ENCODE measurements at places on chromosomes 4 and X.

- DNase-seq = no peak
Measured at GRCh38 chr4:42136371-42136770, 16.1 kb downstream of the BEND4 start.

- DNase-seq = no peak
Measured at GRCh38 chrX:141279476-141279875, 37.2 kb upstream of the SPANXC start.

GRCh38 chrX:68203646-68204045, 229.6 kb downstream of the OPHN1 start:
- no peak for DNase-seq

- DNase-seq = no peak
Measured at GRCh38 chrX:94901849-94902248, 1227.8 kb downstream of the FAM133A start.

- no peak for DNase-seq
Measured at GRCh38 chrX:13956998-13957397, 72.7 kb downstream of the GEMIN8 start.

DNA sequence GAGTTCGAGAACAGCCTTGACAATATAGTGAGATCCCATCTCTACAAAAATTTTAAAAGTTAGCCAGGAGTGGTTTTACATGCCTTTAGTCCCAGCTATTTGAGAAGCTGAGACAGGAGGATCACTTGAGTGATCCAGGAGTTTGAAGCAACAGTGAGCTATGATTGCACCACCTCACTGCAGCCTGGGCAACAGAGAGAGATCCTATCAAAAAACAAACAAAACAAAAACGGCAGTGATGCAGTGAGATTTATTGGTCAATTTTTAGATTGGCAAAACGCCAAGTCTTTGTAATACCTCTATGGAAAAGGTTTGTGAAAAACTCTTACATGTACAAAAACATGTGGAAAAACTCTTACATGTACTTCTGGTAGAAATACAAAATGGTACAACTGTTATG, 91.3 kb downstream of the PTPN13 start:
- DNase-seq = no peak

GRCh38 chr4:3712936-3713335, 53.2 kb upstream of the ADRA2C start:
- no peak for DNase-seq

DNA sequence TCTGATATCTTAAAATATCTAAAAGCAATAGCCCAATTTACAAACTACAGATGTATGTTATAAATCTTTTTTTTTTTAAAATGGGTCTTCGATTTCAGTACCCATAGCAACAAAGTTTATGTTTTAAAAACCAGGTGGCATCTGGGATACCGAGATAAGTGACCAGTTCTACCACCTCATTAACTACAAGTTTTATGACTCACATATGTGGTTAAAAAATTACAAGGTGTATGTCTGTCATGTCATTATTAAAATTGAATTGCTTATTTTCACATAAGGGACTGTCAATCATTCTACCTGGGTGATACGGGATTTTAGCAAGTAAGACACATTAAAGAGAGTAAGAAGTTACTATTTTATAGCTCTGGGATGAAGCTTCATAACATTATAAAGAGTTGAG, 192.0 kb upstream of the ETNPPL start:
- DNase-seq = no peak

GRCh38 chrX:107805179-107805578, 20.5 kb upstream of the MID2 start:
- no peak for DNase-seq

GRCh38 chr4:98959411-98959810, 30.5 kb upstream of the EIF4E start:
- DNase-seq = no peak

DNA sequence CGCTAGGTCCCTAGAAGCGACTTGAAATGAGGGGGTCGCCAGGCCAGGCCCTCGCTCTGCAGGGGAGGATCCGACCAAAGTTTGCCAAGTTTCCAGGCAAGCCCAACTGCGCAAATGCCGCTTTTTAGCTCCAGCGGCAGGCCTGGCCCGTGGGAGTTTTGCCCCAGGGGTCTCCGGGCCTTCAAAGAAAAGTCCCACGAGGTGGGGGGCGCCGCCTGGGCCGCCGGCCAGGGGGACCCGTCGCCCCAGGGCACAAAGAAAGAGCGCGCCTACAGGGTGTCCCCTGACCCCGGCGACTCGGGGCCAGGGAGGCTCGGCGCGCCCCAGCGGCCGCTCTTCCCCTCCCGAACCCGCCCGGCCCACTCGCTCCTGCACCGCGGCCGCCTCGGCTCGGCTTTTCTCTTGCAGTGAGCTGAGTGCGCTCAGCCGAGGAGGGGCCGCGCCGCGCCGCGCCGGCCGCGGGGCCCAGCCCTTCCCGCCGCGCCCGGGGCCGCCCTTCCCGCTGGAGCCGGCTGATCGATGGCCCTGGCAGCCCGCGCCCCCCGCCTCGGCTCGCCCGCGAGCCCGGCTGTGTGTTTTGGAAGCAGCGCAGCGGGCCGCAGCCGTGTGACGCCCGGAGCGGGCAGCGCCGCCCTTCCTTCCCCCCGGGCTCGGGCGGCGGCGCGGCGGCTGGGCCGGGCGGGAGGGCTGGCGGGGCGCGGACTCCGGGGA, 754 bp upstream of the KLF3 start:
- DNase-seq = peak; percentile 65

DNA sequence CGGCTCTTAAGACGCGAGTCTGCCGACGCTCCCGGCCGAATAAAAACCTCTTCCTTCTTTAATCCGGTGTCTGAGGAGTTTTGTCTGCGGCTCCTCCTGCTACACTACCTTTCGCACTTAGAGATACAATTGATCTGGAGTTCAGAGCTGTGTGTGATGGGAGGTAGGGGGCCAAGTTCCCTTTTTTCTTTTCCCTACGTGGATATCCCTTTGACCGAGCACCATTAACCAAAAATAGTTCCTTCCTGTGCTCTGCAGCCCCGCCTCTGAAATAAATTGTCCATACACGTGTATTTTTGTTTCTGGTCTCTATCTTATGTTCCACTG, 555 bp upstream of the PGM2 start:
- DNase-seq = no peak

- no peak for DNase-seq
Measured at GRCh38 chr4:108458681-108459080, 161.7 kb upstream of the RPL34 start.

DNA sequence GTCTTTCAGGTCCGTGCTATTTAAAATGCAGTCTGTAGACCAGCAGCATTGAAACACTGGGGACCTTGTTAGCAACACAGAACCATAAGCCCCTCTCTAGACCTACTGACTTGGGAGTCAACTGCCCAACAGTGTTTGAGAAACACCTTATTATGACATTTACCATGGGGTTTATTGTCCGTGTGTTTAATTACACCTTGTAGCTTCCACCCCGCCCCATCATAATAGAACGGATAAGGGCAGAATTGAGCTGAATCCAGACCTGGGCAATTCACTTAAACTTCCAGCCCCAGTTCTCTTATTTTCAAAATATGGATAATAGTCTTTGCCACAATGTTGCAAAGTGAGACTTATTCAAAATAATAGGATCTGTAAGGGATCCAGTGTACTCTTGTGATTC, 30.6 kb upstream of the CLNK start:
- DNase-seq = no peak

GRCh38 chr4:62618042-62618441, 1417.9 kb downstream of the ADGRL3 start:
- no peak for DNase-seq

GRCh38 chrX:19063030-19063429, 59.2 kb downstream of the ADGRG2 start:
- no peak for DNase-seq

- DNase-seq = no peak
Measured at GRCh38 chr4:151960449-151961230, 199.8 kb upstream of the GATB start.

DNA sequence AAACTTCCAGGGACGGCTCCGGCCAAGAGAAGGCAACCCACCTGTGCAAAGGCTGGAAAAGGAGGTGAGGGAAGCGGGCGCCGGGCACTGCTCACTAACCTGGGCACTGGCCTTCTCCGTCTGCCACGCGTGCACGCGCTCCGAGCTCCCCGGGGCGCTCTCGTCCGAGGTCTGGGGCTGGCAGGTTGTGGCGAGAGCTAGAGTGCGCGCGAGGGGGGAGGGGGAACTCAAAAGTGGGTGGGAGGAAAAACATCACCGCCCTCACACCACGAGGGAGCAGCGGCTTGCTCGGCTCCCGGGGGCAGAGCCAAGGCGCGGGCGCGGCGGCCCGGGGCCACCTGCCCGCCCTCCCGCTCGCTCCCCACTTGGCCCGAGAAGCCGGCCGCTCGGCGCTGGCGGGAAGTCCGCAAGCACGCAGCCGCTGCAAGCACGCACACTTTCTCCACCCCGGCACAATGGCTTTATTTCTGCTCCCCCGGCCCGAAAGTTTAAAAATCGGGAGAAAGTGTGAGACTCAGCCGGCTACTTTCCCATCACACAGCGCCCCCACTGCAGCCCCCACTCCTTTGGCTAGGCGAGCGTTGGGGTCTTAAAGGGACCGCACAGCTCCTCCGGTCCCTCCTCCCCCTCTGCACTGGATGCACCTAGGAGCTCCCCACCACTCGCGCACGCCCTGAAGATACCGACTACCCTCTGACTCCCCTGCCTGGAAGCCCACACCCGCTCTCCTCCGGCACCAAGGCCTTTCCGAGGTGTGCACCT, at the start of gene CHRDL1:
Gene CHRDL1 (minus strand): TSS at position 173 of the 762 bp plus-strand sequence. CDS start 3,636 bp downstream, outside the sequence.
- DNase-seq = peak; percentile 54

DNA sequence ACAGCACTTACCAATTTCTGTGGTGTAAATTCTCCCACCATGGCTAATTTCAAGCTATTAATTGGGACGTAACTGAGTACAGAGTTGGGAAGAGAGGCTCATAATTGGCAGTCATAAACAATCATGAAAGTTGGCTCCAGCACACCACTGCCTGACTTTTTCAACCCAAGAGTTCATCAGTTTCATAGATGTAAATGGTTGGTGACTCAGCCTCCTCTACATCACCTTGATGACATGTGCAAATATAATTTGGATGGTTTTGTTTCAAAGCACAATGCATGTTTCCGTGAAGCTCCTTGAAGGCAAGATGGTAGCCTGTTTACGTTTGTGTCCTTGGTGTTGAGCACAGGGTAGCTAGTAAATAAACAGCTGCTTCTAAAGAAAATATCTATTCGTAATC, 235.1 kb downstream of the LDB2 start:
- DNase-seq = no peak

DNA sequence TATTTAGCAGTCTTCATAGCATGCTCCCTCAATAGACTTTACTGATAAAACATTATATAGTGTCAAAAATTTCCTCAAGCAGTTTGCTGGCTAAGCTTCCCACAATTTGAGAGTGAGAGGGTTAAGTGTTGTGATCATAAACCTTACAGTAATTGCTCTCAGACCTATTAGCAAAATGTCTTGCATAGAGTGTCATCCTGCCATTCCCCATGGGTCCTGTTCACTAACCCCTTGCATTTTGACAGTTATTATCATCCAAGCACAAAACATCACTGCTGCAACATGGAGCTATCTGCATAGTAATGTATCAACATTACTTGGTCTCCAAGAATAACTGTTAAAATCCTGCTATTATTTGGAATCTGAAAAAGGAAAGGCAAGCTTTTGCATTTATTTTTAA, 196.1 kb upstream of the GK2 start:
- DNase-seq = no peak

DNA sequence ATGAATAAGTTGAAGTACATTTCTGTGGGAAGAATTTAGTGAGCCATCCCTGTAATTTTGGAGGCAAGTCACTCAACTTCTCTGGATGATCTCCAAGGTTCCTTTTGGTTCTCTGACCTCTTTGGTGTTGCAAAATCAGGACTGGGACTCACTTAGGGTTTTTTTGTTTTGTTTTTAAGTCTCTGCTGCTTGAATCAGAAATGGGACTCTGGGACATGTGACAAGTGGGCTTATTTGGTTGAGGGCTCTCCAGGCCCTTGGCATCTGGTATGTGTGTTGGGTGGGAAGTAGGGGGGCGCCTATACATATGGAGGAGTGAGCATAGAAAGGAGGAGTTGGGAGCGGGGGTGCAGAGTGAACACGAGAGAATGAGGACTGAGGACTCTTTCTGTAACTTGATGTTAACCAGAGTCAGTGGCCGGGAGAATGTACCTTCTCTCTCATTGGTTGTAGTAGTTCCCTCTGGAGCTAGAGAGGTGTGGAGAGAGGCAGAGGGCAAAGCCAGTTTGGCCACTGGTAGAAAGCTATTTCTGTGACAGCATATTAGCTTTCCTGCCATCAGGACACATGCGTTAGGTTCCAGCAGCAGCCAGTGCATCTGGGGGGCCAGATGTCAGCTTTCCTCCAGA, 1.9 kb downstream of the ARHGAP10 start:
- peak; percentile 25 for DNase-seq

DNA sequence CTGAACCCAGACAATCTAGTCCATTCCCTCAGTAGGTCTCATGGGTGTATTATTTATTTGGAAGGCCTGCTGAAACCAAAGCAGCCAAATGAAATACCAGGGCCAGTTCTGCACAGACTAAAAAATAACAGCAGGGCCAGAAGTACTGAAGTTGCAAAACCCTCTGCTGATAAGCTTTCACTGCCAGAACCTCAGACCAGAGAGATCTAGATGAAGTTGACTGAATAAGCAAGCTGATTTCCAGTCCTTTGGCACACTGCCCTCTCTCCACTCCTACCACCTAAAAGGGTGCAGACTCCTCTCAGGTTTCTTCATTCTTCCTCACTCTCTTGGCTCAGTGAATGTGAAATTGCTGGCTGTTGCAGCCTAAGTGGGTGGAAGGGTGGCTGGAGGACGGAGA, 276.7 kb upstream of the KLF3 start:
- DNase-seq = peak; percentile 57

DNA sequence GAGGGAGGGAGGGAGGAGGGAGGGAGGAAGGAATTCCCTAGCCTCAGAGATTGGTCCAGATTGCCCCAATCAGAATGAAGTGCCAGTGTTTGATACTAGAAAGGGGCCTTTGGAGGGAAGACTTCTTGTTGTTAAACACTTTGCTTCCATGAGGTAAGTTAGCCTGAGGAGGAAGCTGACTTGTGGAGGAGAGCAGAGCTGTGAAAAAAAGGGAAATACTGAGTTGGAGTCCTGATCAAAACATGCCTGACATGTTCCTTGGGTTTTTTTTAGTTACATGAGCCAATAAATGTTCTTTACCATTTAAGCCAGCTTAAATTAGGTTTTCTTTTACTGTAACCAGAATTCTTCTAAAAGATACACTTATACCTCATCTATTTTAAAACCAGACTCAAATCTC, 57.6 kb downstream of the GSX2 start:
- no peak for DNase-seq

- DNase-seq = no peak
Measured at GRCh38 chrX:72539822-72540221, 32.8 kb downstream of the HDAC8 start.

DNA sequence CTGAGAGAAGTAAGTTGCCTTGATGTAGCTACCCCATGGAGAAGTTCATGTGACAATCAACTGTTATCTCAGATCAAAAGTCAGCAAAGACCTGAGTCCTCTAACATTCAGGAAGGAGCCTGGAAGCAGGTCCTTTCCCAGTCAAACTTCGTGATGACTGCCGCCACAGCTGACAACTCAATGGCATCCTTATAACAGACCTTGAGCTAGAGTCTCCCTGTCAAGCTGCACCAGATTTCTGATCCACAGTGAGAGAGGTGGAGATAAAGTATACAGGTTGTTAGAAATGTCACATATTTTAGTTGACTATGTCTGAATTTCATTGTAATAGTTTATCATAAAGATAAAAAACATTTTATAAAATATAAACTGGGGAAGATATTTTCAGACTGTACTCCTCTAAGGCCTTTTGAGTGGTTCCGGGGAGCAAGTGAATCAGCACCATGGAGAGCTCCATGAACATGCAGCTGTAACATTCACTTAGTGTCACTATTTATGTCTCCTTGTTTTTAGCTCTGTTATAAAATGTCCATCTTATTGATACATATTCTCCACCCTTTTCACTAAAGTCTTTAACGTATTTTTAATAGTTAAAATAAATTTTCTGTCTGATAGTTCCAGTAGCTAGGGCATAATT, 1653.5 kb upstream of the AGA start:
- DNase-seq = peak; percentile 26

Measured in right hindlimb (tissue), 1 donor.